CD4-positive, alpha-beta T cell treated with Interleukin-6 at 100 ng/mL for 8 hours (primary cell): ENCODE measurements at places on chromosomes 12 and 14.
A peak's percentile ranks its signal among the peaks of the same experiment; 100 is the strongest.

DNA sequence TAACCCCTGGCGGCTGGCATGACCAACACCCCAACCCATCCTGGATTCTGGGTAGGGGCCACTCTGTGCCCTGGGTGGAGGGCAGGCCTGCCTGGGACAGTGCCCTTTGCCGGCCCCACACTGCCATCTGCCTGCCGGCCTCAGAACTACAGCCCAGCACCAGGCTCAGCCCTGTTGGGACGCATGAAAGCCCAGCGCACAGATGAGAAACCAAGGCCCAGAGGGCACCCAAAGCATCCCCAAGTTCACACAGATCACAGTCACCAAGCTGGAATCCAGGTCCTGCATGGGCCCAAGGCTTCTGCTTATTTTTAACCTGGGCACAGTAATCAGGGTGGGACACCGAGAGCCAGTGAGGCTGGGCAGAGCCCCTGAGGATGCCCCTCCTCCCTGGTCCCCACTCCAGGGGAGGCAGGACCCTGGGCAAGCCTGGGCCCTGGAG, 26.2 kb downstream of the RFLNA start:
- DNase-seq = peak; percentile 35

DNA sequence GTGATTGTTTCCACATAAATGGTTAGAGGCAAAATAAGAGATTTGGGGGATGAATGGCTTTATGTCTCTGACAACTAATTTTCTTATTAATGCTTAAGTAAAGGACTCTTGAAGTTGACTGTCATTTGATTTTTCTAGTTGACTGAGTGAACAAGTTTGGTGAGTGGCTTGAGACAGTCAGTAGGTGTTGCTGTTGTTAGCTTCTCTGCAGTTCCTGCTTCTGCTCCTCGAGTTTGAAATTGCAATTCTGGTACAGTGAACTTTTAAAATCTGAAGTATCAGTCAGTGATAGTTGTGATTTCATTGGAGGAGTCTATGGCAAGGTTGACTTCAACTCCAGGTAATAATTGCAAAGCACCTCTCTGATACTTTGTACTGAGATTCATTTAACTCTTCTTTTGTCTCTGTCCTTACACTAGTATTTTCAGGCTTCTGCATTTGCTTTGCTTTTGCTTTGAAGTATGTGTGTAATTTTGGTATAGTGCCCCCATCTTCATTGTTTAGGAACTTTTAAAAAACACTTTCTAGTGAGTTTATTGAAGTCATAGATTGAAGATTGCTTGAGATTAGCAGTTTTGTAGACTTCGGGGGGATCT, 415.5 kb downstream of the PCNX1 start:
- peak; percentile 37 for DNase-seq

DNA sequence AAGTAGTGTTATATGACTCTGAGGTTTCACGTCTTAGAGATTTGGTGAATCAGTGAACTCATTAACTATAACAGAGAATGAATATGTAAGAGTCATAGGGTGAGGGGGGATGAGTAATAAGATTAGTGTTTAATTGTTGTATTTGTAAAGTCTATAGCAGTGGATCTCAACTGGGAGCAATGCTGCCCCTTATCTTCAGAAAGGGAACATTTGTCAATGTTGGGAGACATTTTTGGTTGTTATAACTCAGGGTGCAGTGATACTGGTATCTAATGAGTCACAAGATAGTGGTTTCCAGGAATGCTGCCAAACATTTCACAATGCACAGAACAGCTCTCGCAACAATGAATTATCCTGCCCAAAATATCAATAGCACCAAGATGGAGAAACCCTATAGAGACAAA, 1193.7 kb downstream of the GALC start:
- no peak for DNase-seq

GRCh38 chr12:62458626-62459025, 8.0 kb upstream of the MON2 start:
- no peak for DNase-seq

- no peak for DNase-seq
Observed at GRCh38 chr12:25459541-25459951, 93.5 kb downstream of the LMNTD1 start.

GRCh38 chr12:26761775-26762174, 71.2 kb downstream of the ITPR2 start:
- no peak for DNase-seq

GRCh38 chr14:64654246-64654900, 49.9 kb upstream of the PLEKHG3 start:
- no peak for DNase-seq

DNA sequence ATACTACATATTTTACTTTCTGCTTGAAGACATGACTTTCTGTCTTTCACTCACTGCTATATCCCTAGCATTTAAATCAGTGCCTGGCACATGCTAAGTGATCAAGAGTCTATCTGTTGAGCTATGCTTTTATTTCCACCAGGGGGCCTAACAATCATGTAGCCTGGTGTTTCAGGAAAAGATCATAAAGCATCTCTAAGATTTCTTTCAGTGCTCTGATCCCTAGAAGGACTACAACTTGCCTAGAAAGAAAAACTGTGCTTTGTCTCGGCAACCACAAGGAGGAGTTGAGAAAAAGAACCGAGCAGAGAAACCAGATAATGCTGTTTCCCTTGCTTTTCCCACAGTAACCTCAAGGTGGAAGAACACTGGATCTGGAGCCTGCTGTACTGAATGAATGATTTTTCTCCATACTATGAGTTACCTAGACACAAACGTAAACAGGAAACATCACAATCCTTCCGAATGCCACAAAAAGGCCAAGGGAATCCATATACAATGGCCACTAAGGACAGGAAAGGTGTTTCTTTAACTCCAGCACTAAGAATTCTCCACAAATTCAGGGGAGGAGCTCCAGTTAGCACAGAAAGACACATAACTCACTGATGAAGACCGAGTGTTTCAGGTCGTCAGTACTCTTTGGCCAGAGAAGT, 1.2 kb downstream of the CRY1 start:
- DNase-seq = peak; percentile 60

DNA sequence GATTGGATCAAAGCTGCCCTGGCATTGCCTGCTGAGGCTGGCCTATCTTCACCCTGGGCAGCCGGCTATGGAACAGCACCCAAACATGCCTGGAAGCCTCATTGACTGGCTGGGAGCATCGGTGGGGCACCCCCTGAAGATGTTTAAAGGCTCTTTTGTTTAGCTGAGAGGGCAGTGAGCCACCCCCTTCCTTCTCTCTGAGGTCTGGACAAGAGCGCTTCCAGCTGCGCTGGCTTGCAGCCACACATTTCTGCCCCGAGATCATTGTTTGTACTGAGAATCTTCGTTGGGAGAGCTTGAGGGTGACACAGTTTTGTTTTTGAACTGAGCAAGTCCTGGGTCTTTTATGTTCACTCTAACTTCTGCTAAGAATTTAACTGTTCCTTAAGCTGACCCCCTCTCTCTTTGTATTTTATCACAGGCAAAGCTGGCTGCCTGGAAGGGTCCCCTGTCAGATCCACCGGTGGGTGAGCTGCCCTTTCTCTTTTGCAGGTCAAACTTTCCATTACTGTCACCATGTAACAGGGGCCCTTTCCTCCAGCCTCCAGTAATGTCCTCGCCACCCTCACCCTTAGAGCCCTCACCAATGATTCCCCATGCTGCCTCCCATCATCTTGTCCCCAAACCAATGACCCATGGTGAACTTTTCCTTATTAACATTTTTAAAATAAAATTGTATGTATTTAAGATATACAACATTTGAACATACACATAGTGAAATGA, 212.2 kb downstream of the KIF26A start:
- no peak for DNase-seq
